Neural cell (in vitro differentiated cells): ENCODE measurements at places on chromosomes 2 and 18. TPM values are rescaled to one million over a fixed set of nuclear protein-coding genes. Genes with fewer than 3 reads are reported as not detected.

Gene NR4A2
- 0.48 and 1.2 TPM in 2 replicates for polyA plus RNA-seq

Gene IL1RN
- polyA plus RNA-seq, result not detected in 2 replicates

Gene NPHP1
- polyA plus RNA-seq, result 2.7 and 8.0 TPM in 2 replicates

Gene EVX2
- not detected in 2 replicates for polyA plus RNA-seq

Gene GALNT3
- 3.7 and 7.4 TPM in 2 replicates for polyA plus RNA-seq

Gene LCT
- not detected in 2 replicates for polyA plus RNA-seq

Gene CCDC178
- polyA plus RNA-seq, result 0.14 TPM in 1 of 2 replicates, not detected in the other

Gene AMER3
- 19.2 and 22.7 TPM in 2 replicates for polyA plus RNA-seq

Gene EFR3B
- polyA plus RNA-seq, result 29.3 and 30.6 TPM in 2 replicates

Gene ASPRV1
- 6.3 and 7.7 TPM in 2 replicates for polyA plus RNA-seq

Gene NBEAL1
- 5.2 and 7.9 TPM in 2 replicates for polyA plus RNA-seq

Gene NUP35
- polyA plus RNA-seq, result 32.6 and 40.7 TPM in 2 replicates

Gene COLEC12
- 0.42 and 0.76 TPM in 2 replicates for polyA plus RNA-seq

Gene C2orf92
- 10.7 and 13.3 TPM in 2 replicates for polyA plus RNA-seq

Gene BUB1
- 2.1 and 2.4 TPM in 2 replicates for polyA plus RNA-seq
